Left renal cortex interstitium (tissue), 4 donors: ENCODE measurements at places on chromosomes 2 and 18.

- DNase-seq: no peak
Observed at GRCh38 chr2:66985906-66986305, 411.2 kb upstream of the ETAA1 start.

DNA sequence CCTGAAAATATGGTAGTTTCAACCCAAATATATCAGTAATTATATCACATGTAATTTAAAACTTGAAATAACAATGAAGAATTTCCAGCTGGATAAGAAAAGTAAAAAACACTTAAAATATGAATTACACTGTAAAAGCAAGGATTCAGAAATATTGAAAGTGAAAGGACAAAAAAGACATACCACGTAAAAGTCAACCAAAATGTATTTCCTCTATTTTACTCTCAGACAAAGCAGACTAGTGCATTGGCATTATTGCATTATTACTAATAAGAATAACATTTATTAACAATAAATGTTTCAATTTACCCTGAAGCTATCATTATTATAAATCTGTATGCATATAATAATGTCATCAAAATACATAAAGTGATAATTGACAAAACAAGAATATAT is 445.1 kb upstream of the TRIB2 start:
- DNase-seq: no peak

- DNase-seq: no peak
Observed at GRCh38 chr2:101474731-101475384, at the start of gene RFX8. Gene RFX8, minus strand, starts transcription at chr2:101475112. Its CDS starts 8,264 bp downstream, at chr2:101466848.

GRCh38 chr2:73859721-73860586 is 31.2 kb downstream of the STAMBP start:
- no peak for DNase-seq

GRCh38 chr18:28256166-28256565 is 79.2 kb upstream of the CDH2 start:
- DNase-seq: no peak

DNA sequence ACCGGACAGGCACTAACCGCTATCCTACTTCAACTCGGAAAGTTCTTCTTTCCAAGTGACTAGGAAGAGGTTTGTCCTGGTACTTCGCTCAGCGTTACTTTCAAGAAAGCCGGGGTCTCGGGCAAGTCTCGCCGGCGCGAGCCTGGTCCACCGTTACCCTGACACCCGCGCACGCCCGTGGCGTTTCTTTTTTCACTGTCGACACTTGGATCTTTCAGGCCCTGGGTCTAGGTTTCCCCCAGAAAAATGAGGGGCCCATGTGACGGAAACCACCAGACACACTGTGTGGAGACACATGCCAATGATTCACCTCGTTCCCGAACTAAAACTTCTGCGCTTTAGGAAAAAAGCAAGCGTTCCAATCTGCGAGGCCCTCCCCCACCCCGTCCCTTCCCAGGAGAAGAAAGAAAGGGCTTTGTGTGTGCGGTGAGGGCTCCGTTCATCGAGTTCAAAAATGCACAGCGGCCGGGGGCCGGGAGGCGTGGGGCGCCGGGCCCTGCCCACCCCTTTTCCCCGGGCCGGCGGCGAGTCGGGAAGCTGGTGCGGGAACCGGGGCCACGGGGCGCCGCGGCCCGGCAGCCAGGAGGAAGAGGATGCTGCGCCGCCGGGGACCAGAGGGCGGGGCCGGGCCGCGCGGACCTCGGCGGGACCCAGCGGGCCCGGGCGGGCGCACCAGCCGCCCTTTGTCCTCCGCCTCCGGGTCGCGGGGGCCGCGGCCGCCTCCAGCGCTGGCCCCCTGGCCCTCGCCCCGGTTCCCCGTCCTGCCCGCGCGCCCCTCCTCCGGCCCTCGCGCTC is 2.6 kb downstream of the ZNF521 start:
- no peak for DNase-seq

DNA sequence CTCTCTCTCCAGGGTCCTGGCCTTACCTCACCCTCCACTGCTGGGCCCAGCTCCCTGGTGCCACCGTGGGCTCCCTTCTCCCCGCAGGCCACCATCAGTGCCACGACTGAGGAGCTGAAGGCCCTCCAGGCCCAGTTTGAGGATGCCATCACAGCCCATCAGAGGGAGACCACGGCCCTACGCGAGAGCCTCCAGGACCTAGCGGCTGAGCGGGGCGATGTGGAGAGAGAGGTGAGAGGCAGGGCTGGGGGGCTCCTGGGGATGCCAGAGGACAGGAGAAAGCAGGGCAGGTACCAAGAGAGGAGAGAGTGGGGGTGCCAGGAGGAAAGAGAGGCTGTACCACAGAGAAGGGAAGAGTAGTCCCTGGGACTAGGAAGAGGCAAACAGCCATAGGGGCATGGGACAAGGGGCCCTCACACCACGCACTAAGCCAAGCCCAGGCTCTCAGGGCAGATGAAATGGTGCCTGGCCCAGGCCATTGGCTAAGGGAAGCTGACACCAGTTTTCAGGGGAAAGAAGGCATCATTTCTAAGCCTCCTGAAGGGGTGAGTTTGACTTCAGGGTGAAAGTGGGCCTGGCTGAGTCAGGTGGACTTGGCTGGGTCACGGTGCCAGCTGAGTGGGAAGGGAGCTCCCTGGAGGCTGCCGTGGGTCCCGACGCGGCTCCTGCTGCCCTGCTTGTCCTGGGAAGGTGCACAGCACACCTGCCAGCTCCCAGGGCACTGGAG is 39.0 kb upstream of the SNED1 start:
- no peak for DNase-seq

- DNase-seq: no peak
Observed at GRCh38 chr2:134141598-134142340, 112.1 kb upstream of the MGAT5 start.

- no peak for DNase-seq
Observed at GRCh38 chr2:65351234-65351947, 81.0 kb downstream of the SPRED2 start.
